ENCODE measurements at places on chromosomes 12 and 14. TPM values are rescaled to one million over a fixed set of nuclear protein-coding genes. Genes with fewer than 3 reads are reported as not detected.

The KCNC2 gene
- total RNA-seq, result not detected

The SERPINA9 gene
- not detected for total RNA-seq

The KRT72 gene
- not detected for total RNA-seq

The GLT1D1 gene
- under 0.01 TPM for total RNA-seq

The POTEM gene
- not detected for total RNA-seq

The TMEM121 gene
- 7.6 TPM for total RNA-seq

The NOVA1 gene
- 10.3 TPM for total RNA-seq
